ENCODE measurements at places on chromosomes 2 and 18.

- DNase-seq = no peak
Observed at GRCh38 chr2:30259827-30260679, 28.7 kb downstream of the LBH start.

- DNase-seq = no peak
Observed at GRCh38 chr2:230797515-230798495, 66.9 kb upstream of the ITM2C start.

DNA sequence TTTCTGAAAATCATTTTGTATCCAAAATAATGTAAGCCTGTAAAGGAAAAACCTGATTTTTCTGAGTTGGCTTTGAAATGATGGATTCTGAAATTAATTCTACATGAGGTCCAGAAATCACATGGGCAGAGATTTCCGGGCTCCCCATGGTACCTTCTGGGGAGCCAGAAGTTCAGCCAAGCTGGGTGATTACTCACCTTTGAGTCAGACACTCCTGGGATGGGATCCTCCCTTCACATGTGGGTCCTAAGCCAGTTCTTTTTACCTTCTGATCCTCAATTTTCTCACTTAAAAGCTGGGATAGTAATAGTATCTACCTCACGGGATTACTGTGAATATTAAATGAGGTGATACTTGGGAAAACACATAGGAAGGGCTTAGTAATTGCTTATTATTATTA lies 179.8 kb upstream of the EPAS1 start:
- no peak for DNase-seq

DNA sequence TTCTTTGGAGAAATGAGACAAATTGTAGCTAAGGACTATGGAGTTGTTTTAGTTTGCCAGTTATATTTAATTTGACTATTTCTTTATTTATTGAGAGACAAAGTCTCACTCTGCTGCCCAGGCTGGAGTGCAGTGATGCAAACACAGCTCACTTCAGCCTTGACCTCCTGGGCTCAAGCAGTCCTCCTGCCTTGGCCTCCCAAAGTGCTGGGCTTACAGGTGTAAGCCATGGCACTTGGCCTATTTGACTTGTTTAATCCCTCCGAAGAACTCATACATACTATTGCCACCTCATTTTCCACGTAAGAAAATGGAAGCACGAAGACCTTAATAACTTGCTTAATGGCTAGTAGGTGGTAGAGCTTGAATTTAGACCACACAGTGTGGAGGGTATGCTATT lies 988 bp upstream of the RNF144A start:
- no peak for DNase-seq

DNA sequence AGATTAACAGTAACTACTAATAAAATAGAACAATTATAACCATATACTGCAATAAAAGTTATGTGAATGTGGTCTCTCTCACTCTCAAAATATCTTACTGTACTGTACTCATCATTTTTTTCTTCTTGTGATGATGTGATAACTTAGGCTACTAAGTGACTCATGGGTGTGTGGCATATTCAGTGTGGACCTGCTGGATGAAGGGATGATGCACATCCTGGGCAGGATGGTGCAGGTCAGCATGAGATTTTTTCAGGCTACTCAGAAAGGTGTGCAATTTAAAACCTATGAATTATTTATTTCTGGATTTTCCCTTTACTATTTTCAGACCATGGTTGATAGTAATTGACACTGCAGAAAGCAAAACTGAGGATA lies 90.7 kb downstream of the NCKAP5 start:
- DNase-seq = no peak

DNA sequence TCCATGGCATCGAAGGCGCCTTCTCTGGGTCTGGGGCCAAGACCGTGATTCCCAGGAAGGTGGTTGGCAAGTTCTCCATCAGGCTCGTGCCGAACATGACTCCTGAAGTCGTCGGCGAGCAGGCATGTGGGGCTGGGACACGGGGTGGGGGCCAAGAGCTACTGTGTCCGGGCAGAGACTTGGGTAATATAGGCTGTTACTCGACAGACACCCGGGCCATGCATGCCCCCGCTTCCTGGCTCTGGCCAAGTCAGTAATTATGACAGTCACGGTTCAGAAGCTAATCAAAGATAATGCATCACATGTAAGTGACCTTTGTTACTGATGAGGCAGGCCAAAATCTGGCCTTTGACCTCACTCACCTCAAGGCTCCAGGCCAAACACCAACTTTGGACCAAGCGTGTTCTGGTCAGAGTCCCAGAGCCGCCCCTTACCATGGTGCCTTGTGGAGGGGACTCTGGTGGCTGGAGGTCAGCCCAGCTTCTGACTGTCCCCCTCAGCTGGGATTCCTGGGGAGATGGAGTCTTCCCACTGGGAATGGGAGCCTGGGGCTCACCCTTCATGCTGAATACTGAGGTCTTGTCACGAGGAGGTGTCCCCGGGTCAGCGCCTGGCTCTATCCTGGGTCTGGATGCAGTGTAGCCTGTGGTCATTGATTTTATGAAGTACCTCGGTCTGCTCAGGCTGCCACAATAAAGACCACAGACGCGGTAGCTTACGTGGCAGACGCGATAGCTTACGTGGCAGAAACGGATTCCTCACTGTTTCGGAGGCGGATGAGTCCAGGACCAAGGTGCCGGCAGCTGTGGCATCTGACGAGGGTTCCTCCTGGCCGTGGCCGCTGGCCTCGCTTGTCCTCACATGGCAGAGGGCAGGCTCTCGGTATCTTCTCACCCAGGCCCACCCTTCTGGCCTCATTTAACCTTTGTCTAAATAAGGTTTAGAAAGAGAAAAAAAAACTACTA lies 17.7 kb upstream of the CNDP1 start:
- DNase-seq = no peak

- no peak for DNase-seq
Observed at GRCh38 chr18:14945984-14946383, 198.0 kb downstream of the ANKRD30B start.

GRCh38 chr18:79781331-79781941 lies 16.3 kb upstream of the KCNG2 start:
- no peak for DNase-seq

GRCh38 chr2:207230261-207231105 lies 64.7 kb upstream of the KLF7 start:
- no peak for DNase-seq

- DNase-seq = no peak
Observed at GRCh38 chr2:1538663-1539062, 125.4 kb downstream of the TPO start.

DNA sequence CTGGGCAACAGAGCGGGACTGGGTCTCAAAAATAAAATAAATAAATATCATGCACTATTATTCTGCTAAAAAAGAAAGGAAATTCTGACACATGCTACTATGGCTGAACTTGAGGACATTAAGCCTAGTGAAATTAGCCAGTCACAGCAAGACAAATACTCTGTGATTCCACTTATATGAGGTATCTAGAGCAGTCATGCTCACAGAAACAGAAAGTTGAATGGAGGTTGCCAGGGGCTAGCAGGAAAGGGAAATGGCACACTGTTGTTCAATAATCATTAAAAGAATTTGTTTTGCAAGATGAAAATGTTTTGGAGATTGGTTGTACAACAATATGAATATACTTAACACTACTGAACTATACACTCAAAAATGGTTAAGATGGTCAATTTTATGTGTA lies 60.8 kb downstream of the NCKAP1 start:
- no peak for DNase-seq

GRCh38 chr2:177767768-177768167 lies 304.8 kb downstream of the PDE11A start:
- DNase-seq = no peak

DNA sequence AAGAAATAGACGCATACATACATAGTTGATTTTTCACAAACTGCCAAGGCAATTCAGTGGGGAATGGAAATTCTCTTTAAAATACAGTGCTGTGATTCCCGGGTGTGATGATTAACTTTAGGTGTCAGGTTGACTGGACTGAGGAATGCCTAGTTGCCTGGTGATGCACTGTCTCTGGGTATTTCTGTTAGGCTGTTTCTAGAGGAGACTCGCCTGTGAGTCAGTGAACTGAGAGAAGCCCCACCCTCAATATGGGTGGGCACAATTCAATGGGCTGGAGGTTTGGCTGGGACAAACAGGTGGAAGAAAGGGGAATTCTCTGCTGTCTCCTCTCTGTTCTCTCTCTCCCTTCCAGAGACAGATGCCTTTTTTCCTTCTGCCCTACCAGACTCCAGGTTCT lies 187.6 kb downstream of the ARHGAP28 start:
- no peak for DNase-seq

DNA sequence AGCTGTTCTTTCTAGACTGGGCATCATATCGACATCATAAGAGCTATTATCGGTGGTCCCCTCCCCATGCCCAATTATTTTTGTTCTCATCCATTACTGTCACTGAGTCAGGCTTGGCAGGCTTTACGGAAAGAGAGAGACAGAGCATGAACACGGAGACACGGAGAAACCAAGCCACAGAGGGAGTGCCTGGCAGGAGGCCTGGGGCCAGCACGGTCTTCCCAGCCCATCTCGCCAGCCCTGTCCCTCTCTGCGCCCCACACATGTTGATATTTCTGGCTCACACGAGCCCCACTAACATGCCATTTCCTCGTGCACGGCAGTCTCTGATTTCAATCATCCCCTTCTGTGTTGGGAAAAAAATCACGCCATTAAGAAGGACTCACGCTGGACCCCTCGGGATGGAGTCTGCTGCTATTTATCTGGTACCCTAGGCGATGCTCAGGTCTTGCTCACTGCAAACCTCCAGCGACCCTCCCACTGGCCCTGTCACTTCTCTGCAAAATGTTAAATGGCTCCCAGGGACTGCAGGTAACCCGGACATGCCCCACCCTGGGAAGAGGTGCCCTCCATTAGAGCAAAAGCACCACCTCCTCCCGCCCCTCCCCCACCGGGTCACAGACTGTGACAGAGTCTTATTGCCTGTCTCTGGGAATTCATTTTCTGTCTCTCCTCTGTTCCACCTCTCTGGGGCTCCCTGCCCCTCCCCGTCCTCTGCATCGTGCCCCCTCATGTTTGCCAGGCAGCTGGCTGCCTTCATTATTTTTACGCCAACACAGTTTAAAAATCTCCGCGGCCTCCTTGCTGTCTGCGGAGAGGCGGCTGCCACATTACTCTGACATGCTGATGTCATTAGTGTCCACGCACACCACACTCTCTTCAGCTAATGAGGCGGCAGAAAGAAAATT lies 40.1 kb upstream of the GBX2 start:
- no peak for DNase-seq

- no peak for DNase-seq
Observed at GRCh38 chr2:43130548-43130875, 95.9 kb downstream of the ZFP36L2 start.

GRCh38 chr2:30605197-30605596 lies 158.2 kb downstream of the LCLAT1 start:
- no peak for DNase-seq

- no peak for DNase-seq
Observed at GRCh38 chr2:16324544-16324937, 341.1 kb downstream of the CYRIA start.

- peak; percentile 55 for DNase-seq
Observed at GRCh38 chr2:196170213-196170605, 1.2 kb downstream of the STK17B start.

GRCh38 chr2:197131558-197131855 lies 179.1 kb downstream of the ANKRD44 start:
- no peak for DNase-seq

DNA sequence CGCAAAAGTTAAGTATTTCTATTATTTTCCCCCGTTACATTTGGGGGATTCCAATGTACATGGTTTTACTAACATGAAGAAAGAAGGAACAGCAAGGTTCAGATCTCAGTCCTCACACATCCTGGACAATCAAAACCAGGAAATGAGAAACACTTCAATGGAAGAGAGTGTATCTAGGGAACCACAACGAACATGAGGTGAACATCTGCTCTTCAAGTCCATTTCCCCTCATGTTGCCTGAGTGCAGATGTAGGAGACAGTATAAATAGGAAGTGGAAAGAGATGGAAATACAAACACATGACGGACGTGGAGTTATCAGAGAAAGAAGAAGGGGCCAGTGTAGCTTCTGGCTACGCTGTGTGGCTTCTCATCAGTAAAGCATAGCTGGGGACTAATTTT lies 52.6 kb downstream of the CHN1 start:
- no peak for DNase-seq

DNA sequence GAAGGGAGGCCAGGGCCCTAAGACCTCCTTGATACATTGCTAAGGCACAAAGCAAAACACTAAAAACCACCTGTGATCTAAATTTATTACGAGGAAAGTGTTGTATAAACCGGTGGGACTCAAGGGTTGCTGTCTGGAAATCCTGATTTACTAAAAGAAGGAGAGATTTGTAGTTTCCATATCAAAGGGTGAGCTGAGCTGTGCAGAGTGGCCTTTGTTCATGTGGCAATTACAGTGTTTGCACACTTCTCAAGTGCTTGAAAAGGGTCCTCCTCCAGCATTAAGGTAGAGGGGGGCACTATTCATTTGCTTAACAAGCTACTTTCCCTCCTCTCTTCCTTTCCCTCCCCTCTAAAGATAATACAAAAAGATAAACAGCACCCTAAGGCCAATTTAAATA lies 30.5 kb upstream of the ITGA4 start:
- no peak for DNase-seq

DNA sequence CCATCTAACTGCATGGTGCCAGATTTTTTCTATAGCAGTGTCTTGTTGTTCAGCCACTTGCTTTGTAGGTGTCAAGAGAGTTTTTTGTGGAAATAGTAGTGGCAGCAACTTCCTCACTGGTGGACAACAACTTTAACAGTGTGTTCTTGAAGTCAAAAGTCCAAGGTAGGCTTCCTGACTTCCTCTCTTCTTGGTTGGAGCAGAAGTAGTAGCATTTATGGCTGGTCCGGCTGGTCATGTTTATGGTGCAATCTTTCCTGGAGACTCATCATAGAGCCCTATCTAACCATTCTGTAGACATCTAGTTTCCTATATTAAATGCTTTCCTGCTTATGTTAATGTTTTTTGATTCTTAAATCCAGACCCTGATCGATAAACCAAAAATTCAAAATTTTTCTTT lies 11.7 kb downstream of the GPR75 start:
- DNase-seq = no peak

DNA sequence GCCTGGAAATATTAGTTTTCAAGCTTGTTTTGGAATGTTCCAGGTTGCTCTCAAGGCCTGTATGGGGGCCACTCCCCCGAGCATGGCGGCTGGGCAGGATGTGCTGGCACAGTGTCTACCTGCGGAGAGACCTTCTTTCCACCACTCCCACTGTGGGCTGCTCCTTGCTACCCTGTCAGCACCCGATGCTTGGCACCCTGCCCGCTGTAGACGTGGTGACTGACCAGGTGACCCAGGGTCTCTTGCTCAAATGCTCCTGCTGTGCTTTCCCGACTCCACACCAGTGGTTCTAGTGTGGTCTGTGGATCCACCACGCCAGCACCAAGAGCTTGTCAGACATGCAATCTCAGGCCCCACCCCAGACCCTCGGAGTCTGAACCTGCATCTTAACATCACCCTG lies 213.3 kb downstream of the SH3BP4 start:
- DNase-seq = no peak

- no peak for DNase-seq
Observed at GRCh38 chr2:173355866-173356508, 1.3 kb downstream of the CDCA7 start.

- DNase-seq = no peak
Observed at GRCh38 chr18:37577051-37577611, 11.5 kb upstream of the CELF4 start.

DNA sequence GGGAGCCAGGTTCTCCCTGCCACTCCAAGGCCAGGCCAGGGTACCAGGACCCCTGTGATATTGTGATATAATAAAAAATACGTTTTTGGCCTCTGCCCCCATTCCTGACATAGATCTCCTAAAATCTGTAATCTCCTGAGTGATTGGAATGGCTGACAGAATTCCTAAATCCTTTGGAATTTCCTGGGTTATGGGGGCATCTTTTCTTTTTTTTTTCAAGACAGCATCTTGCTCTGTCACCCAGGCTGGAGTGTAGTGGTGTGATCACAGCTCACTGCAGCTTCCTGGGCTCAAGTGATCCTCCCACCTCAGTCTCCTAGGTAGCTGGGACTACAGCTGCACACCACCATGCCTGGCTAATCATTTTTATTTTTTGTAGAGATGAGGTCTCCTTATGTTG lies 26.2 kb upstream of the TUBB6 start:
- no peak for DNase-seq

Measured in activated naive CD4-positive, alpha-beta T cell treated with Interleukin-2 at 50 U/mL for 16 hours (primary cell).